ENCODE measurements at places on chromosomes 5 and 9. TPM values are rescaled to one million over a fixed set of nuclear protein-coding genes. Genes with fewer than 3 reads are reported as not detected.

DNA sequence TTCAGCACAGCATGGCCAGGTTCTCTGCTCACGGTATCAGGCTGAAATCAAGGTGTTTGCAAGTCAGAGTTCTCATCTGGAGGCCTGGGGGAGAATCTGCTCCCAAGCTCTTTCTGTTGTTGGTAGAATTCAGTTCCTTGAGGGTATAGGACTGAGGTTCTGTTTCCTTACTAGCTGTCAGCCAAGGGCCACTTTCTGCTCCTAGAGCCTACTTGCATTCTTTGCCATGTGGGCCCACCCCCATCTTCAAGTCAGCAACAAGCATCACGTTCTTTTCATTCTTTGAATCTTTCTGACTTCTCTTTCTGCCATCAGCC lies 7.4 kb upstream of the CDC42SE2 start:
- H3K36me3 ChIP-seq = no peaks in the 10 kb centered on the region
- H3K4me1 ChIP-seq = peaks cover 4% of the 10 kb centered on the region
- H3K27ac ChIP-seq = peak overlapping the region; percentile 26
- no peaks in the 10 kb centered on the region for H3K27me3 ChIP-seq

GRCh38 chr9:72431036-72431435 lies 66.0 kb upstream of the ZFAND5 start:
- no peak overlapping the region for H3K4me3 ChIP-seq
- H3K4me1 ChIP-seq = no peaks in the 10 kb centered on the region
- no peaks in the 10 kb centered on the region for H3K36me3 ChIP-seq
- no peak overlapping the region for H3K27ac ChIP-seq

PNPLA7 gene
- total RNA-seq = 16.2 TPM

DNA sequence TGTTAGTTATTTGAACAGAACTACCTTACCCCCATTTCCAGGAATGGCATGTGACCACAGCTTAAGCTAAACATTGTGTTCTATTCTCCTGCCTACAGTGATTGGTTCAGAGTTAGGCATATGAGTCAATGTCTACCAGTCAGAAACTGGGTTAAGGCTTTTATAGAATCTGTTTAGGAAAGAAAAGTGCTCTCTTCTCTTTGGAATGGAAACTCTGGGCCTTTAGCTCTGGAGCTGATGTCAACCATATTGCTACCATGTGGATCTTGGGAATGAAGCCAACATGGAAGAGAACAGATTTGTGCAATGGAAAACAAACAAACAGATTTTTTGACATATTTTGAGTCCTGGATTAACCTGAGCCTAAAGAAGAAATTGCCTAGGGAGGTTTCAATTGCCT lies 488.9 kb upstream of the TNC start:
- H3K27me3 ChIP-seq = no peaks in the 10 kb centered on the region
- H3K4me1 ChIP-seq = no peaks in the 10 kb centered on the region
- no peak overlapping the region for H3K4me3 ChIP-seq
- no peak for DNase-seq
- H3K27ac ChIP-seq = no peak overlapping the region

DNA sequence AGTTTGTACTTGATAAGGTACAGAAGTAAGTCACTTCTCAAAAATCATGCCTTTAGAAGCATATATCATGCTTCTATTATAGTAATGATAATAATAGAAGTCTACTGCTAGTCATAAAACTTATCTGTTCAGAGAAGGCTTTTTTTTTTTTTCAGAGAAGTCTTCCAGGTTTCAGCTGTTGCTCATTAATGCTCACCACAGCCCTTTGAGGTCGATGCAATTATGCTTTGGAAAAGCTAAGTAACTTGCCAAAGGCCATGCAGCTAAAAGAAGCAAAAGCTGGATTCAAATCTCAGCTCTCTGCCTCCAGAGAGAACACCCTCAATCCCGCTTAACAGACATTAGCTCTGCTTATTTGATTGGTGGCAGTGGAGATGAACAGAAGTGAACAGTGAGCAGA lies 150.8 kb downstream of the DOCK8 start:
- no peak overlapping the region for H3K4me3 ChIP-seq
- no peaks in the 10 kb centered on the region for H3K36me3 ChIP-seq
- no peaks in the 10 kb centered on the region for H3K27me3 ChIP-seq

ITGA2 gene
- total RNA-seq = 18.4 TPM

DNA sequence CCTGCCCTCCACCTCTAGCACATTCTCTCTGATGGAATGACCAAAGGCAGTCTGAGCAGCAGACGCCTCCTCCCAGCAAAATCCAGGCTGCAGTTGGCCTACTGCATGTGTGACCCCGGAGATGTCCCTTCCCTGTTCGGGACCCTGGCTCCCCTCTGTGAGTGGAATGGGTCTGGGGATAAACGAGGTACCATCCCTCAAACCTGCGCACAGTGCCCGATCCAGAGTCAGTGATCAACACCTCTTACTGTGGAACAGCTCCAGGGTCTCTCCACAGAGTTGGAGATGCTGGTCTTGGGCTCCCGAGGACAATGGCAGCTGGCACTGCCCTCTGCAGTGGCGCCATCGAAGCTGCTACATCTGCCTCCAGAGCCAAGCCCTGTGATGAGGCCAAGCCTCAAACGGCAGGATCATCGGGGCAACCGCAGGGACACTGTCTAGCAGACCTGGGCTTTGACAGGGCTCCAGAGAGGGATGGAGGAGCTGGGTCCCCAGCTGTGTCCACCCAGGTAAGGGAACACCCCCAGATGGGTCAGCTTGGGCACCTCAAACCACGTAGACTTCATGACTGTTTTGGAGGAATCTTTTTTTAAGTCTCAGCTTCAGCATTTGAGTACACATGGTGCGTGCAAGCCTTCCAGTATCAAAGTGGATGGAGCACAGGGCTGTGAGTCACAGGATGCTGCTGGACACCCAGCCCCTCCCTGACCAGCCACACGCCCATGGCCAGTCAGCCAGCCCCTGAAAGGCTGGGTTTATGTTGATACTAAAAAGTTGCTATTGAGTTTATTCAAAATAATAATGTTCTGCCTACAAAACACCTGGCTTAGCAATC lies 13.0 kb downstream of the MED10 start:
- peaks cover 20% of the 10 kb centered on the region for H3K36me3 ChIP-seq
- no peak overlapping the region for H3K27ac ChIP-seq
- no peaks in the 10 kb centered on the region for H3K27me3 ChIP-seq
- H3K4me3 ChIP-seq = no peak overlapping the region
- DNase-seq = peak; percentile 65
- H3K4me1 ChIP-seq = no peaks in the 10 kb centered on the region

NR2F1 gene
- 97.2 TPM for total RNA-seq

- no peaks in the 10 kb centered on the region for H3K4me1 ChIP-seq
- H3K27me3 ChIP-seq = no peaks in the 10 kb centered on the region
- no peaks in the 10 kb centered on the region for H3K36me3 ChIP-seq
Measured at GRCh38 chr5:167207081-167207480, 1084.4 kb upstream of the WWC1 start.

DNA sequence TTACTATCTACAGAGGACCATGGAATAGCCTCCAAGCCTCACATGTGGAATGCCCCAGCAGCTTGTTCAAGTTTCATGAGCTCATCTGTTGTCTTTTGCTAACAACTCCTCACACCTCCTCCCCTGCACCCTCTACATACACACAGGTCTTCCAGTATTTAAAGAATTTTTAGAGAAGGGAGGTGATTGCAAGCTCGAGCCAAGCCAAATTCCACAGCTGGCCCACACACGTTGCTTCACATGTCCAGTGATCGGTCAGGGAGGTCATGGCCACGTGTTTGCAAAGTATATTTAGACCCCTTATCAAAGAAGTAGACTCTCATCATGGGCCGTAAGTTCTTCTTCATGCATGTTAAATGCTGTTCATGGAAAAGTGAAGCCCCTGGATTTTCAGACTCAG lies 281.7 kb downstream of the OSTF1 start:
- H3K4me3 ChIP-seq = no peak overlapping the region
- no peaks in the 10 kb centered on the region for H3K36me3 ChIP-seq
- peaks cover 11% of the 10 kb centered on the region for H3K4me1 ChIP-seq
- no peaks in the 10 kb centered on the region for H3K27me3 ChIP-seq
- DNase-seq = no peak

DNA sequence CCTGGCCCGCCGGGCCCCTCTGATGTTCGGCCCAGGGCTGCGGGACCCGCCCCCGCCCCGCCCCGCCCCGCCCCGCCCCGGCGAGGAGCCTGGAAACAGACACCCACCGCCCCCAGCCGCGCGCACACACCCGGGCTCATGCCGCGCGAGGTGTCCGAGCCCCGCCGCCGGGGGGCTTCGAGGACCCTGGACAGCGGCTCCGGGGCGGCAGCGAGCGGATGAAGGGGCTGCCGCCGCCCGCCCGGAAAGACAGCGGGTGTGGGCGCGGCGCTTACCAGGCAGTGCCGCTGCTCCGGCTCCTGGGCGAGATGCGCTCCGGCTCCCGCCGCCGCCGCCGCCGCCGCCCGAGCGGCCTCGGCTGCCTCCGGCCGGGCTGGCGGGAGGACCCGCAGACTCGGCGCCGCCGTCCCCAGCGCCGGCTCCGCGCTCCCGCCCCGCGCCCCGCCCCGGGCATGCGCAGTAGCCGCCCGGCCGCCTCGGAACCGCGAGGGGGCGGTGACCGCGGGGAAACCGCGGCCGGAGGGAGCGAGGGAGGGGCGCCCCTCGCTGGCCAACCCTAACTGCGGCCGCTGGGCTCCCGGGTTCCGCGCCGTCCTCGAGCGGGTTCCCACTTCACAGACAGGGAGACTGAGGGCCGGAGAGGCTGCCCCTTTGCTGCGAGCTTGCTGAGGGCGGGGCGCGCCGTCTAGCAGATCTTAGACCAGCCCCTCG lies at the start of gene GPRIN1:
Gene GPRIN1, minus strand, starts transcription at position 433 of the 711 bp plus-strand sequence. CDS start 10,322 bp downstream, outside the sequence.
- H3K4me3 ChIP-seq = peak within 1 kb of the TSS; percentile 55
- no peaks in the 10 kb centered on the region for H3K27me3 ChIP-seq
- H3K27ac ChIP-seq = no peak within 1 kb of the TSS
- peaks cover 9% of the 10 kb centered on the region for H3K4me1 ChIP-seq

DNA sequence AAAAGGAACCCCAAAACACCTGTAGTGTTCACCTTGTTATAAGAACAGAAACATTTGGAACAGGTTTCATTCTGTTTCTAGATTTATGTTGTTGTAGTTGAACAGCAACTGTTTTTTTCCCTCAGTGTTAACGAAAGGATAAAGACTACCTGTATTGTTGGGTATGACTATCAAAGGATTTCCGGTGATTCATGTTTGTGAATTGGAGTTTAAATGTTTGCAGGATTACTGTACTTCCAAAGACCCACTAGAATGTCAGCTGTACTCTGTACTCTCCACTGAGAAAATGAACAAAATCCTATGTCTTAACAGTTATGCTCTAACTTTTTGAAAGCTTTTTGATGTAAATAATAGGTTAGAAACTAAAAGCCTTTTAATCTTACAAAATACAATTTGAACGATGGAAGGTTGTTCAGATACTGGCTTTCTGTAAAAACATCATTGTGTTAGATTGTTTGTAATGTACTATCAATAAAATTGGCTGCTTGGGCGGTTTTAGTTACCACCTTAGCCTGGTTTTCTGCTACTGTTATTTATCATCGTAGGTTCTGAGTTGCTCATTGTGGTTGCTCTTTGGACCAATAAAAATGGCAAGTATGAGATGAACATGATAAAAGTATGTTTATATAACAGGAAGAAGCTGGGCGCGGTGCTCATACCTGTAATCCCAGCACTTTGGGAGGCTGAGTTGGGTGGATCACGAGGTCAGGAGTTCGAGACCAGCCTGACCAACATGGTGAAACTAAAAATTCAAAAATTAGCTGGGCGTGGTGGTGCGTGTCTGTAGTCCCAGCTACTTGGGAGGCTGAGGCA lies 44.1 kb downstream of the DCP2 start:
- no peak for DNase-seq
- no peak overlapping the region for H3K27ac ChIP-seq
- H3K4me1 ChIP-seq = peaks cover 2% of the 10 kb centered on the region
- no peak overlapping the region for H3K4me3 ChIP-seq
- no peaks in the 10 kb centered on the region for H3K36me3 ChIP-seq
- H3K27me3 ChIP-seq = no peaks in the 10 kb centered on the region

EIF4E1B gene
- total RNA-seq = not detected

DNA sequence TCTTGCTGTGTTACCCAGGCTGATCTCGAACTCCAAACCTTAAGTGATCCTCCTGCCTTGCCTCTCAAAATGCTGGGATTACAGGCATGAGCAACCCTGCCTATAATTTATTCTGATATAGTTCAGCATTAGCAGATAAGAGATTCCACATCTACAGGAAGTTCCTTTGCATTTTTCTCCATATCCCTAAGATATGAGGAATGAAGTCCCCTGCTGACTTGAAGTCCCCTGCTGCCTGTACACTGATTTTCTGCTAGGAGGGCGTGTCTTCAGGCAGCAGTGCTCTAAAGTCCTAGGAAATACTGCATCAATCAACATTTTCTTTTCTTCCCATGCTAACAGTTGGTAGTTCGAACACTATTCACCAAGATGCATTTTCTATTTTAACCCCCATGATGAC lies 105.8 kb downstream of the ARHGAP26 start:
- no peak for DNase-seq
- H3K27me3 ChIP-seq = no peaks in the 10 kb centered on the region
- no peak overlapping the region for H3K4me3 ChIP-seq
- no peaks in the 10 kb centered on the region for H3K36me3 ChIP-seq
- H3K4me1 ChIP-seq = peaks cover 31% of the 10 kb centered on the region
- no peak overlapping the region for H3K27ac ChIP-seq

DNA sequence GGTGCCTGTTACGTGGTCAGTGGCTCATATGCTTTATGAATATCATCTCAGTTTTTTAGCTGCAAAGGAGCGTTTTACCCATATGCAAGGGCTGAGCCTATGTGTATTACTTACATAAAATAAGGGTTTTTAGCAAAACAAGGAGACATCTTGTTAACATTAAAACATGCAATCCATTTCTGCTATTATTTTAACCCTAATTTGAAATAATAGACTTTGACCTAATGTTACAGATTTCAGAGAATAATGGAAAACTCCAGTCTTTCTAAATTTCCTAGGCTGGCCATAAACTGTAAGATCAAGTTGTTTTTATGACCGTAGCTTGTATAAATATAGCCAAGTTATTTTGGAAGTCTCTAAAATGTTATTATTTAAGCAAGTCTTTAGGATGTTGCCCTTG lies 121.1 kb upstream of the SEMA6A start:
- H3K4me3 ChIP-seq = no peak overlapping the region
- H3K36me3 ChIP-seq = no peaks in the 10 kb centered on the region
- no peak for DNase-seq
- no peaks in the 10 kb centered on the region for H3K27me3 ChIP-seq

GRCh38 chr5:168023191-168023590 lies 268.3 kb upstream of the WWC1 start:
- no peaks in the 10 kb centered on the region for H3K36me3 ChIP-seq
- no peaks in the 10 kb centered on the region for H3K27me3 ChIP-seq
- no peak overlapping the region for H3K4me3 ChIP-seq
- no peak overlapping the region for H3K27ac ChIP-seq

- H3K27ac ChIP-seq = no peak overlapping the region
- DNase-seq = no peak
- no peaks in the 10 kb centered on the region for H3K36me3 ChIP-seq
- H3K4me1 ChIP-seq = peaks cover 34% of the 10 kb centered on the region
- no peak overlapping the region for H3K4me3 ChIP-seq
- H3K27me3 ChIP-seq = no peaks in the 10 kb centered on the region
Measured at GRCh38 chr9:34555936-34556525, 33.2 kb upstream of the ENHO start.

FOXD4L5 gene
- not detected for total RNA-seq

SPOCK1 gene
- 70.7 TPM for total RNA-seq

GRIN3A gene
- 1.5 TPM for total RNA-seq

GRCh38 chr5:116553366-116553765 lies 21.3 kb downstream of the SEMA6A start:
- no peak for DNase-seq
- H3K27me3 ChIP-seq = no peaks in the 10 kb centered on the region
- H3K4me3 ChIP-seq = no peak overlapping the region
- no peak overlapping the region for H3K27ac ChIP-seq

Data from vagina (tissue), 2 donors.